Left hindlimb (tissue), 1 donor: ENCODE measurements at places on chromosomes 16 and 17.

GRCh38 chr17:26765860-26766709, 527.8 kb upstream of the WSB1 start:
- DNase-seq: no peak

- DNase-seq: no peak
Measured at GRCh38 chr16:77414752-77415231, 20.0 kb downstream of the ADAMTS18 start.

- DNase-seq: peak; percentile 36
Measured at GRCh38 chr16:65316808-65317207, 194.9 kb upstream of the CDH11 start.

- DNase-seq: no peak
Measured at GRCh38 chr17:2240541-2240940, 63.0 kb downstream of the SMG6 start.

GRCh38 chr16:2086106-2086742, 38.4 kb downstream of the TSC2 start:
- DNase-seq: no peak

DNA sequence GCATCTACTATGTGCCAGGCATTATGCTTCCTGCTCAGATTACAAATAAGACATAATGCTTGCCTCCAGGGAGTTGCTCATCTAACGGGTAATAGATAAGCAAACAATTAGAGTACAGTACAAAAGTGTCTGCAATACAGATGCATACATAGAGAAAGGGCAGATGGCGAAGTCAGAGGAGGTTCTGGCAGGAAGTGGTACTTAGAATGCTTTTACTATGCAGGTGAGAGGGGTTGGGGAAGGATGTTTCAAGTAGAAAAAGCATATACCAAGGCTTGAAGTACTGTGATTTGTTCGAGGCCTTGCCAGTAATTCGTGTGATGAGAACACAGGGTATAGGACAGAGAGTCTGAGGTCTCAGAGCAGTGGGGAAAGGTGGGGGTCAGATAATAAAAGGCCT, 349.8 kb downstream of the UTP18 start:
- DNase-seq: no peak

DNA sequence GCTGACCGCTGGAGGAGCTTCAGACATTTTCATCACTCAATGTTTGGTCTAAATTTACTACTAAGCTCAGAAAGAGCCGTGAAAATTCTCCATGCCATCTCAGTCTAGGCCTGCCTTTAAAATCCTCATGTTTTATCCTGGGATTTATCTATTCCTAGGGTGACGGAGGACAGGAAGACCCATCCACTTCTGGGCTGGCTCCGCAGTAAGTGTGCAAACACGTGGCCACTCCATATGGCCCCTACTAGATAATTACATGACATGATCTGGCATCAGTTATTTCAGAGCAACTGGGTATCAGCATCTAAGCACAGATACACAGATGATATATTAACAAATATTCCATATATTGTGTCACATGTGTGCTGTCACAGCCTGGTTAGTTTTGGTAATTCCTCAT, 77.8 kb upstream of the HS3ST4 start:
- DNase-seq: no peak
